ENCODE measurements at places on chromosomes 4 and X.

DNA sequence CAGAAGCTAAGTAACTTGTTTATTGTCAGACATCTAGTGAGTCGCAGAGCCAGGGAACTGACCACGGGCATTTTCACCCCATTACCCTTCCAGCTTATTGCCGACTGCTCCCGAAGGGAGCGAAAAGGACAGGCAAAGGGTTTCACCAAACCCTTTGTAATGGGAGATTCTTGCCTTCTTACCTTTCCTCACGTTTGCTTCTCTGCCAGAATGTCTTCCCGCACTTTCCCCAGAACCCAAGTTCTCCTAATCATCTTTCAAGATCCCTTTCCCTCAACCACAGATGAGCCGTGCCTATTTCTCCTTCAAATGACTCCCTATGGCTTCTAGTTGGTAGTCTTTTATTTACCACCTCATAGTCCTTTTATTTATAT is 520 bp upstream of the SRP72 start:
- no peak for DNase-seq

- no peak for DNase-seq
These were observed 136.2 kb downstream of the SMIM20 start for GRCh38 chr4:26050212-26050643.

- no peak for DNase-seq
These were observed 35.5 kb upstream of the CD38 start for GRCh38 chr4:15742637-15743036.

DNA sequence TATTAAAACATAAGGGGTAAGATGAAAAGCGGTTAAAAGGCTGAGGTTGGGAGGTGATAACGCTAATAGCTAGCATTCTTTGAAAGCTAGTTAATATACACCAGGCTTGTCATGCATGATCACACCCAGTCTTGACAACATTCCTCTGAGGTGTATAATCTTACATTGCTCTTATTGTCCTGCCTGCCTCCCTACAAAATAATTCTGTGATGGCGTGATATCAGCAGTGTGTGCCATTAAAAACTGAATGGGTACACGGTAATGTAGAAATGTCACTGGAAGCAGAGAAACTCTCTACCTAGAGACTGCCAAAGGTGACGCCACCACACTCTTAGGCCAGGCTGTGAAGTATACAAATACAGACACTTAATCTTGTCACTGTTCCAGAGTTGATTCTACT is 68.1 kb downstream of the DIAPH2 start:
- no peak for DNase-seq

- DNase-seq = no peak
These were observed 4.8 kb downstream of the LRP2BP start for GRCh38 chr4:185390941-185391340.

DNA sequence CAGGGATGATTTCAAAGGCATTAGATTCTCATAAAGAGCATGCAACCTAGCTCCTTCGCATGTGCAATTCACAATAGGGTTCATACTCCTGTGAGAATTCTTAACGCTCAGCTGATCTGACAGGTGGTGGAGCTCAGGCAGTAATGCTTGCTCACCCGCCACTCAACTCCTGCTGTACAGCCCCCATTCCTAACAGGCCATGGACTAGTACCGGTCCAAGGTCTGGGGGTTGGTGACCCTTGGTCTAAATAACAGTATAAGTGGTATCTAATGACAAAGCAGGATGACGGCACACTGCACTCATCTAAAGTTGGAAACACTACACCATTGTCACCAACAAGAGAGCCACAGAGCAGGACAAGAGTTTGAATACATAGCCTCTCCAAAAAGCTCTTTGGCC is 28.5 kb downstream of the ADGRA3 start:
- DNase-seq = no peak

DNA sequence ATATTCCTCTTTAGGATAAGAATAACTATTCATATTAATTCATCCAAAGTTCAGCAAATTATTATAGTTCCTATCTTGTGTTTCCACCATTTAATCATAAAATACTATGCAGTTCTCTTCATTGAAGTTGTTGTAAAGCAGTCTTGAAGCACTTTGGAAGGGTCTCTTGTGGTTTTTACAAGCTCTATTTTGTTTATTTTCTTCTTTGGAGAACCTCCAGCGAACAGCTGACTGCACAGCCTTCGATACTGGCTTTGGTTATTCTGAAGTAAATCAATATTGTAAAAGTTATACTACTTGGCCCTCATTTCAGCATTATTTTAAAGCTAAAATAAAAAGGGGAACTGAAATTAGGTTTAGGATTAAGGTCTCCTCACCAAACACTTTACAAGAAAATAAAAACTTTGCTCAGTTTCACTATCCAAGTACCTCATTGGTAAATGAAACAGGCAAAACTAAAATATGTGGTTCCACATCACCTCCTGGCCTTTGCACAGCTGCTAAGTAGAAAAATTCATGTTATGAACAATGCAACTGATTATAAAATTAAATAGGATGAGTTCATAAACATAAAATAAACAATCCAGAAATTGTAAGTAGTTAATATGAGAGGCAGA is 1629.2 kb upstream of the ADGRL3 start:
- no peak for DNase-seq

GRCh38 chrX:123833387-123833786 is 26.5 kb upstream of the XIAP start:
- peak; percentile 40 for DNase-seq

DNA sequence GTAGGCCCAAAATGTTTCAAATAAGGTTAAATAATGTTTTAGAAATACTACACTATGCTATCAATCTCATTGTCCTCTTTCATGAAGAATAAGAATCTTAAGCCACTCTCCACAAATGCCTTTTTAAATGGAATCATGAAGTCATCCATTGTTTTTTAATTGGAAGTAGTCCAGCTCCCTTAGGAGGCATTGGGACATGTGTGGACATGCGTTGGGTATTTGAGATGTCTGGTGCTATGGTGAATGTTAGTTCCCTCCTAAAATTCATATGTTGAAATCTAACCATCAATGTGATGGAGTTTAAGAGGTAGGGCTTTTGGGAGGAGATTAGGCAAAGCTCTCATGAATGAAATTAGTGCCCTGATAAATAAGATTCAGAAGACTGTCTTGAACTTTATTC is 289.0 kb downstream of the C4orf33 start:
- DNase-seq = no peak

GRCh38 chr4:158860856-158861255 is 92.0 kb downstream of the FNIP2 start:
- DNase-seq = no peak

DNA sequence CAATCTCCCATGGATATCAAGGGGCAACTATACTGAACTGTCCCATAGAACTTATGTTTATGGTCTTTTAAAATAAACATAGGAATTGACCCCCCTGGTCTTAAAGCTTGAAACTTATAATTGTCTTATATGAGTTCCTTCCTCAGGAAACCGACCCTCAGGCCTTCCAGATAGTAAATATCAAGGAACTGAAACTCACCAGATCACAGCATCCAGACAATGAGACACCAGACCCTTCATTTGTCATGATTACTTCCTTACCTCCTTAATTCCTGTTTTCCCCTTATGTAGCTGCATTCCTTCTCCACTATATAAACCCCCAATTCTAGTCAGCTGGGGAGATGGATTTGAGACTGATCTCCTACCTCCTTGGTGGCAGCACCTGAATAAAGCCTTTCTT is 94.8 kb upstream of the GRPR start:
- DNase-seq = no peak

DNA sequence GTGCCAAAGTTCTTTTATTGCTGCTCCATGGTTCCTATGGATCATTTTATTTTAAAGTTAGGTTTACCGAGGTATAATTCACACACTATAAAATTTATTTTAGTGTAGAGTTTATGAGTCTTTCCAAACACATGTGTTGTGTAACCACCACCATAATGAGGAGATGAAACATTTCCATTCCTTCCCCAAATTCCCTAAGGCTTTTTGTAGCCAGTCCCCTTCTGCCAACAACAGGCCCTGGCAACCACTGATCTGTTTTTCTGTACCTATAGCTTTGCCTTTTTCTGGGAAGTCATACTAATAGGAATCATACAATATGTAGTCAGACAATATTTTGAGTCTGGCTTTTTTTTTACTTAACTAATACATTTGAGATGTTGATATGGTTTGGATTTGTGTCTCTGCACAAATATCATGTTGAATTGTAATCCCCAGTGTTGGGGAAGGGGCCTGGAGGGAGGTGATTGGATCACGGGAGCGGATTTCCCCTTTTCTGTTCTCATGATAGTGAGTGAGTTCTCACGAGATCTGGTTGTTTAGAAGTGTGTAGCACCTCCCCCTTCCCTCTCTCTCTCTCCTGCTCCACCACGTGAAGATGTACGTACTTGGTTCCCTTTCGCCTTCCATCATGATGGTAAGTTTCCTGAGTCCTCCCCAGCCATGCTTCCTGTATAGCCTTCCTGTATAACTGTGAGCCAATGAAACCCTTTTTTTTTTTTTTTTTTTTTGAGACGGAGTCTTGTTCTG is 59.6 kb upstream of the DHX15 start:
- DNase-seq = peak; percentile 31

DNA sequence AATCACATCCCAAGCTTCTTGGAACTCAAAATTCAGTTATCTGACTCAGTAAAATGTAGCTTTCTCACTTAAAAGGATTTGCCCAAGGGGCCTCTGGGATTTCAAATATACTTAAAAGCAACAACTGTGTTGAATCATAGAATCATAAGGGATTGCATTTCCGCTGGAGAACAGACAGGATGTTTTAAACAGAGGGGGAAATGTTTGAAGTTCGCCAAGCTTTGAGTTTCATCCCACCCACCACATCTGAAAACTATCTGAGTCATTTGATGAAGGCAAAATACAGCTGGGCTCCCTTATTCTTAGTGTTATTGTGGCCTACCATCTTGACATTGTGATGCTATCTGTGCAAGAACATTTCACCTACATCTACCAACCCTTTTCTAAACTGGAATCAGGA is 73.5 kb downstream of the PPP1R2C start:
- DNase-seq = peak; percentile 64

DNA sequence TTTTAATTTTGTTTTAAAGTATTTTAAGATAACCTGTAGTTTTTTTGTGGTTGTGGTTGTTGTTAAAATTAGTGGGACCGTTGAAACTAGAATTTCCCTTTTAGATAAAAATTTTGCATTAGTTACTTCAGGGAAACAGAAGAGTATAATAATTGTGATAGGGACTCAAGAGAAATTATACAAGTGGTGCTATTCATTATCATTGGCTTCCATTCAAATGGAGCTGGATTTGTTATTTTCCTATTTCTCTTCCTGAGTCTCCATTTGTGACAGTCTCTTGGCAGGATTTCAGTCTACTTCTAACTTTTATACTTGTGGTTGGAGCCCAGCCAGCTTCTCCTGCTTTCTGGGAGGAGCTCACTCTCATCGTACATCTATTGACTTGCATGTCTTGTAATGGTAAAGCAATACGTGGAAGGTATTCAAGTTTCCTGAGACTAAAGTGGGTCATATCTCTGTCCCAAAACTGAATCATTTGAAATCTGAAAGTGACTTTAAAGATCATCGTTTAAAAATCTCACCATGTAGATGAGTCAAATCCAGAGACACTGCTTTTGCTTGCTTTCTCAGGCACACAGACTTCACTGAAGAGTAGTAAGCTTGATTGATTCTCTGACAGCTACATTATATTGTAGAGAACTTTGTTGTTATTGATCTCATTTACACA is 155.8 kb downstream of the RPA4 start:
- peak; percentile 42 for DNase-seq

- DNase-seq = no peak
These were observed 167.3 kb upstream of the SPRY1 start for GRCh38 chr4:123229286-123229685.

DNA sequence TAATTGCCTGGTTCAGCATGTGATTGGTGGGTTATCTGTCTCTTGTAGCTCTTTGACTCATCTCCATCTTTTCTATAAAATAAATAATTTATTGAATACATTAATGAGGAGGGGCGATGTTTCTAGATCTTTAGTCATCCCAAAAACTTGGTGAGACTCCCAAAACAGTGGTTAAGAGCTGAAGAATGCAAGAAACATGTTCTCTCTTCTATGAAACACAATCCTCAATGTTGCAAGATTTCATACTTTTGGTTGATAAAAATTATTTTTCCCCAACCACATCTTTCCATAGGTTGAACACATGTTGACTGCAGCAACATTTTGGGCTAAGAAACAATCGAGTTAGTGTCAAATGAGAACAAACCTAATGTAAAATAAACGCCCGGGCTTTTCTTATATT is 1.2 kb upstream of the TMEM47 start:
- DNase-seq = peak; percentile 82

DNA sequence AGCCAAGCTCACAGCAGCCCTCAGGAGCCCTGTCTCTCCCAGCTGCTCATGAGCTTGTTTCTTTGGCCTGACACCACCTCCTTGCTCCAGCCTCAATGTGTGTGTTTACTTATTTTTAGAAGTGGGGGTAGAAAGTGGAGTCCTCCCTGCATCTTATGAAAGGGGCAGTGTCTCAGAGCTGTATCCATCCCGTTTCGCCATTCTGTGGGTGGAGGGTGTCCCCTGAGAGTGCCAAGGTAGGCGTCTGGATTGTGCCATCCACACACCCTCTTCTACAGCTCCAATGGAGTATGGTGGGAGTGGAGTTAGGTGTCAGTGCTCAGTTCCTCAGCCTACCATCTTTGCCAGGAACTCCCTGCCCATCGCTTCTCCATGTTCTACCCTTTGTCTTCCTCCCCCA is 8.3 kb downstream of the SPON2 start:
- no peak for DNase-seq

DNA sequence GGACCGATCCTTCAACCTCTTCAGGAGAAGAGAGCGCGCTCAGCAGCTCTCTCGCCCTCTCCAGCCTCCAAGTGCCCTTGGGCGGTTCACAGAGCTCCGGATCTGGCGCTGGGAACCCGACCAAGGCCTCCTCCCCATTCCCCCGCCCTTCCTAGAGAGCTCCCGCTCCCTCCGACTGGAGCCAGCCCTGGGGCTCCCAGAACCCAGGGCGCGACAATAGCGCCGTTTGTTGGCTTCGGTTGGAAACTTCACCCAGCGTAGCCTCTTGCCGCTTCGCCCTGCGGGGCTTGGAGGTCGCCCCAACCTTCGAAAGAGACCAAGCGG is 3.1 kb upstream of the SOX3 start:
- no peak for DNase-seq

GRCh38 chrX:106891762-106892460 is 11.2 kb downstream of the RIPPLY1 start:
- DNase-seq = no peak

DNA sequence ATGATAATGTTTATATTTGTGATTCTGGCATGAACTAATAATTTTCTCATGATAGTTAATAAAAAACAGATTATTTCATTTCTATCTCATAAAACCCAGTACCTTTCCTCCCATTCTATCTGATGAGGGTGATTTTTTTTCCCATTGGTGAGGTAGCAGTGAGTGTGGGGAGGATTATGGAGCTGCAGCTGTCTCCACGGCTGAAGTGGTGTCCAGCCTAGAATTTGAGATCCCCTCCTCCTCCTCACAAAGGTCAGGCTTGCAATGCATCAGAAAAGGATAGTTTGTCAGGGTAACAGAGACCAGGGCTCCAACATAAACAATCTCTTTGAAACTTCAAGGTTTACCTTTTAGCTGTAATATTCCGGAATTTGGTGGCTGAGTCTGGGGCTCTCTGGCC is 60.9 kb downstream of the C4orf51 start:
- no peak for DNase-seq

DNA sequence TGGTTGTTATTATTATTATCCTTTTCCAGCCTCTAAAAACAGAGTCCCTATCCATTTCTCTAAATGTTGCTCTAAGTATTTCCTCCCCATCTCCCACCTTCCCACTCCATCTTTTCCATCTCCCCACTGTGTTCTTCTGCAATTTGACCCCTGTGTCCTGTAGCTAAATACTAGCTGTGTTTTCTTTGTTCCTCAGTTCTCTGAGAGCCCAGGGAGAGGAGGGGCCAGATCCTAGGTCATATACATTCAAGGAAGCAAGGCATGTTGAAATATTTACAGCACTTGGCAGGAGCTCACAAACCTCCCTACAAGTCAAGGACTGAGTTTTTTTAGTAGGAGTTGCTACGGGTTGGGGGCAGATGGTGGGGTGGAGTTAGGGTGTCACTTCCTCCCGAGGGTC is 10.5 kb downstream of the SLC16A2 start:
- DNase-seq = no peak

Measured in fibroblast of skin of right quadriceps (primary cell).